Stimulated activated CD4-positive, alpha-beta T cell treated with anti-CD3 and anti-CD28 coated beads, Interleukin-1b, Interleukin-23, amount 100 ng/mL, for 1 hour (primary cell): ENCODE measurements at places on chromosomes 3 and 15.

GRCh38 chr3:107217172-107217571, 160.1 kb upstream of the CCDC54 start:
- no peak for DNase-seq

GRCh38 chr15:69509131-69509530, 56.5 kb downstream of the RPLP1 start:
- DNase-seq: no peak

- no peak for DNase-seq
Observed at GRCh38 chr3:46860017-46860809, 3.0 kb downstream of the MYL3 start.

GRCh38 chr3:128007033-128007424, 45.2 kb upstream of the SEC61A1 start:
- DNase-seq: no peak

GRCh38 chr3:143242101-143242500, 122.5 kb downstream of the CHST2 start:
- DNase-seq: no peak

GRCh38 chr3:151171145-151171757, 31.8 kb downstream of the GPR171 start:
- no peak for DNase-seq

DNA sequence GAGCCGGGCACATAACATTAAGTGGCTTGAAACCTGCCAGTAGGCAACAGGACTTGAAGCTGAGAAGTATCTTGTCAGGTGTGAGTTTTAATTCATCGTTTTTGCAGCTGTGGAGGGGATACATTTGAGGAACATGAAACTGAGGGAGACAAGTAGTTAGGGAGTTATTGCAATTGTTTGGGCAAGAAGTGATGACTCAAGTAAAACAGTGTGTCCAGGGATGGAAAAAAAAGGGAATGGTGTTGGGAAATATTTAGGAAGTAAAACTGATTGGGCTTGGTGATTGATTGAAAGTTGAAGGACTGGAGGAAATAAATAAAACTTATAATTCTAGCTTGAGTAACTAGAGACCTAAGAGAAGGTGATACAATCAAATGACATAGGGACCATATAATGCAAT, 85.5 kb downstream of the NCEH1 start:
- no peak for DNase-seq

DNA sequence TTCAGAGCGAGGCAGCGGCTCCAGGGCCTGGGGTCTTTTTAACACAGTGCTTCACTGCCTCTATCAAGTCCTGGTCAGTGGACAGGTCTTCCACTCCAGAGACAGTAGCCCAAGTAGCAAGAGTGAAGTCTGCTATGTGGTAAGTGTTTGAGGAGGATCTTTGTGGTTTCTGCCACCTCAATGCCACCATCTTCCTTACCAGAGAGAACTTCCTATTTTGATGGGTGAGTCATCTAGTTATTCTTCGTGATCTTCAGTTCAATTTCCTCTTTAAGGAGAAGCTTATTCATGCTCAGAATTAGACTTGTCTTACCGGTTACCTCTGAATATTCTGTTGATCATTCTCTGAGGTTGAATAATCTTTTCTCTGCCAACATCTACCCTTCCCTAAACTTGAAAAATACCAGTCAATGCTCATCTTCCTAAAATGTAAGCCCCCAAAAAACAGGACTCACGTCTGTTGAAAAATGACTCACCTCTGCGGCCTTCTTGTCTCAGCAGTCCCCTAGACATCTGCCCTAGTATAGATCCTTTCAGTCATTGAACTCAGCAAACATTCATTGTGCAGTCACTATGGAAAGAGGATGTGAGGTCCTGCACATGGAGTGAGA, 32.2 kb upstream of the BCL6 start:
- DNase-seq: no peak

GRCh38 chr3:70218471-70218870, 94.0 kb downstream of the MDFIC2 start:
- no peak for DNase-seq

GRCh38 chr3:132006605-132007204, 28.1 kb downstream of the CPNE4 start:
- no peak for DNase-seq

DNA sequence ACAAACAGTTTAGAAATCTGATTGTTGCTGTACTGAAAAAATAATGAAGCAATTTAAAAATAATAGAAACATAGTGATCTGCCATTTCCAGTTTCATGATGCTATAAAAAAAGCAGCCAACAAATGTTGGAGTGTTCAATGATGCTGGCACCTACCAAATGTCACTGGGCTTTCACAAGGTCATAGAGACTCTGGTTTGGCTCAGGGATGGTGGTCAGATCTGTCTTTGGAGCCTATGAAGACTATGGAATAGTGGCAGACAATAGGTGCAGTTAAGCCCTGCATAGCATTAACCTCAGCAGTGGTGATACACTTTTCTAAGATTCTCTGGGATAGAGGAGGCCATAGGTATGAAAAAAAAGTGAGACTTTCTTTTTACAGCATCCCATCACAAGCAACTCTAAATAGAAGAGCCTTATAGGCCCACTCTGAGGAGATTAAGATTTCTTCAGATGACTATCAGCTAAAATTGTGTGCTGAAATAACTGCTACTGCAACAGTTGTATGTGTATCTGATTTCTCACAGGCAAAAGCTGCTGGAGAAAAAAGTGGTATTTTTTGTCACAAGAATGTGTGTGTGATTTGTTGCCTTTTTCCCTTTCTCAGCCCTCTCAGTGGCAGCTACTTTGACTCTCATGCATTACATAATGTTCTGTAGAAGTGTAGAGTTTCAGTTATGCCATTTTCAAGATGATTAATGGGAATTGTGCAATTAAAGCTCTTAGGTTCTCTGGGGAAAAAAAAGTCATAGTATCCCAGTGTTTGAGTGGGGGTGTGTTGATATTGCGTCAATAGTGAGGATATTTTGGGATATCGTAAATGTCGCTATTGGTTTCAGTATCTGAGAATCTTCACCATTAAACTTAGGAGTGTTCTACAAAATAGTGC, 137.4 kb downstream of the MBNL1 start:
- no peak for DNase-seq

DNA sequence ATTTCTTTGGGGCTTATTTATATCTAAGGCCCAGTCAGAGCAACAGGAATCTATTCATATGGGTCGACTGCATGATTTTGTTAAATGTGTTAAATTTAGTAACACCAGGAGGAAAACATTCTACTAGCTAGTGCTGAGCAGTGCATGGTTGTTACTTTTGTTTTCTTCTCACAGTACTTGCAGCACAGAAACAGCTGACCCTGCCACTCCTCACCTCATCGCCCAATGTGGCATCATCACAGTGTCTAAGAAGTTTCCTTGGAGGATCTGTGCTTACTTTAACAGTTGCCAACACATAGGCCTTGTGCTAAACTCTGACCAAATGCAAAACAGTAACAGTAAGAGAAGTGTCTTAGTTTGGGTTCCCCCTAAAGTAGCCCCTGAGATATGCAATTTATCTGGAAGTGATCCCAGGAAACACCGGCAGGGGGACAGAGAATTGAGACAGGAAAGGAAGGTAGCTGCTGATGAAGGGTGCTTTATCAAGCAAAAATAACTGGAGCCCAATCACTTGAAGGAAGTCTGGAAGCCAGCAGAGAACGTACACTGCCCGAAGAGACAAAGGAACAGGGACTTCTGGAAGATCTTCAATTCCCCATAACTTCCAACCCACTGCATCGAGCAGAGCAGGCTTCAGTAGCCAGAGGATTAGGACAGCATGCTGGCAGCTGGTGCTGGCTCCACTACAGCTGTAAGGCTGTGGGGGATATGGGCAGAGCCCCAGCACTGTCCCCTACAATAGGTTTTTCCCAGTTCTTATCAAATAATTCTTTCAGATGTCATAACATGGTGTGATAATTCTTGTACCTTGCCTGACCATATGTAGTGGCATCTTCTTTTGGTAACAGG, 36.0 kb upstream of the ULK4 start:
- DNase-seq: no peak

GRCh38 chr3:141901914-141902313, 25.5 kb downstream of the ATP1B3 start:
- DNase-seq: no peak

DNA sequence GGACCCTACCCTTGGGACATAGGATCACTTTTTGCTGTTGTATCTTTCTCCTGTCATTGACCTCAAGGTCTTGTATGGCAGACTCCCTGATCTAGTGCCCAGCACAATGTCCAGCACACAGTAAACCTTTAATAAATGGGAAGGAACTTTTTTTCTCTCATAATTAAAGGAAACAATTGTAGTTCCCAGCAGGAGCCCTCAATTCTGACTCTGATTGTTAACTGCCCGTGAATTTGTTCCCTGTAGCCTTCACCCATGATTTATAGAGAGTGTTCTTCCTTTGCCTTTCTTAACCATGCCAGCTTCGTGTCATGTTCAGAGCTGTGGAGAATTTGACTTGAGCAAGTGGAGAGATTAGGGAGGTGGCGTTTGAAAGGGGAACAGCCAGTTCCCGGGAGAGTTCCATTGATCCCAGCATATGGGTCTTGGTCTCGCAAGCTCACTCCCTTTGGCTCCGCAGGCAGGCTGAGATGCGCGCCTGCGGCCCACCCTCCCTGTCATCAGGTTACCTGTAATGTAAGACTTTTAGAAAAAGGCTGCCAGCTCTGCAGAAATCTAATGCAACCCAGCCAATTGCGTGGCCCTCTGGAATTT, 182.6 kb downstream of the TP63 start:
- no peak for DNase-seq

GRCh38 chr15:68730976-68731897, 89.5 kb downstream of the ANP32A start:
- no peak for DNase-seq

- DNase-seq: no peak
Observed at GRCh38 chr3:99842826-99843589, 25.3 kb downstream of the CMSS1 start.

- no peak for DNase-seq
Observed at GRCh38 chr3:103295974-103296570, 861.3 kb downstream of the ZPLD1 start.

- no peak for DNase-seq
Observed at GRCh38 chr15:29590701-29591100, 231.6 kb downstream of the TJP1 start.
